ENCODE measurements at places on chromosomes 16 and 17. TPM values are rescaled to one million over a fixed set of nuclear protein-coding genes. Genes with fewer than 3 reads are reported as not detected.

- no peaks in the 10 kb centered on the region for H3K27me3 ChIP-seq
- no peaks in the 10 kb centered on the region for H3K36me3 ChIP-seq
- peaks cover 3% of the 10 kb centered on the region for H3K4me1 ChIP-seq
- H3K27ac ChIP-seq = no peak overlapping the region
- DNase-seq = no peak
Observed at GRCh38 chr17:70130289-70130688, 39.0 kb upstream of the KCNJ2 start.

DNA sequence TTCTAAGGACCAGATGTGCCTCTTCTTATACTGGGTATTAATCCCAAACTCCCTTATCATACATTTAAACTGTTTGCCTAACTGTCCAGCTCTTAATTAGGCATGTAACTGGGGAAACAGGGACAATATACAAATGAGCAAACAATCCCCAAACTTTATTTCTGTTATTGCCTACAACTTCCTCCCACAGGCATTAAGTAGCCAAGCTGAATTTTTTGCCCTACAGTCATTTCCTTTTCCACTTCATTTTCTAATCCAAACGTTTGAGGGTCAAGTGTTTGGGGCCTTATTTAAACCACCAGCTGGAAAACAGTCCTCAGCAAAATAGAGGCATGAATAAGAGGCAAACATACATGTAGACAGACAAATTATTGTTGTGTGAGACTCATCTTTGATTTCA, 77.4 kb upstream of the CCL2 start:
- H3K4me1 ChIP-seq = no peaks in the 10 kb centered on the region
- H3K36me3 ChIP-seq = no peaks in the 10 kb centered on the region
- DNase-seq = no peak

DNA sequence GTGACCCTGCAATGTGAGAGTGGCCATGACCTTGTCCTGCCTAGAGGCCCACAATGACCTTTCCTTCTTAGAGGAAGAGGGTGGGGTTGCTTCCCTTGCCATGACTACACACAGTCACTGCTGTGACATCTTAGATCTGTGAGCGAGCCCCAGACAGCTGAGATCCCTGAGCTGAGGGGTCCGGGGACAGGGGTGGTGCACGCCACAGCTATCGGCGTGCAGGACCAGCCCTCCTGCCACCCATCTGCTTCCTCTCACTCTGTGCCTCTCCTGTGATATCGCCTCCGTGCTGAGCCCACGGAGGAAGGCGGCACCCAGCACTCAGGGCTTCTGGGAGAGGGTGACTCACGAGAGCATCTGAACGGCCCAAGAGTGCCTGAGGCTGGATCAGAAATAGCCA, 35.2 kb downstream of the KIAA0513 start:
- no peaks in the 10 kb centered on the region for H3K27me3 ChIP-seq
- DNase-seq = no peak
- no peak overlapping the region for H3K4me3 ChIP-seq
- H3K4me1 ChIP-seq = no peaks in the 10 kb centered on the region
- H3K27ac ChIP-seq = peak overlapping the region; percentile 47
- H3K36me3 ChIP-seq = peaks cover 41% of the 10 kb centered on the region

GRCh38 chr17:50527155-50527762, 5.3 kb upstream of the EPN3 start:
- DNase-seq = no peak
- no peak overlapping the region for H3K27ac ChIP-seq
- no peaks in the 10 kb centered on the region for H3K36me3 ChIP-seq
- H3K4me3 ChIP-seq = no peak overlapping the region
- peaks cover 8% of the 10 kb centered on the region for H3K27me3 ChIP-seq

DNA sequence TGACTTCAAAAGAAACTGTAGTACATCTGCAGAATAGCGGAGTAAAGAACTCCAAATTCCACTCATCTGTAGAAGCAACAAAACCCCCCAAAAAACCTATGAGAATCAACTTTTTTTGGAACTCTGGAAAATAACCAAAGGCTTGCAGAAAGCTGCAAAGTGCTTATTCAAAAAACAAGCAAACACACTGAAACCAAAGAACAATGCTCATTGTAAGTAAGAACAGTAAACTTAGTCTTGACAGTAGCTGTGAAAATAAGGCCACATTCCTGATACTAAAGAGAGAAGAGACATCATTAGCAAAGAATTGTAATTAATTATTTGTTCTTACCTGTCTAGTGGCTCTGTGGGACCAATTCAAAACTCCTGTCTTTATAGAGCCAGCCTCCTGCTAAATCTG, 534.3 kb upstream of the C16orf82 start:
- H3K4me1 ChIP-seq = no peaks in the 10 kb centered on the region
- no peak for DNase-seq
- no peaks in the 10 kb centered on the region for H3K27me3 ChIP-seq
- H3K27ac ChIP-seq = no peak overlapping the region

GRCh38 chr16:74832228-74832627, 57.6 kb upstream of the FA2H start:
- H3K4me3 ChIP-seq = no peak overlapping the region
- DNase-seq = no peak
- H3K4me1 ChIP-seq = peaks cover 5% of the 10 kb centered on the region
- H3K27ac ChIP-seq = no peak overlapping the region

- no peak within 1 kb of the TSS for H3K4me3 ChIP-seq
- H3K27ac ChIP-seq = no peak within 1 kb of the TSS
- no peaks in the 10 kb centered on the region for H3K36me3 ChIP-seq
- no peak for DNase-seq
- no peaks in the 10 kb centered on the region for H3K4me1 ChIP-seq
Observed at GRCh38 chr17:56152874-56153602, at the start of gene ANKFN1. ANKFN1 (plus strand) TSS chr17:56153475; CDS start chr17:56212668, 59,193 bp downstream.

- peak within 1 kb of the TSS; percentile 85 for H3K27ac ChIP-seq
- H3K36me3 ChIP-seq = no peaks in the 10 kb centered on the region
- peak within 1 kb of the TSS; percentile 82 for H3K4me3 ChIP-seq
- peak; percentile 86 for DNase-seq
- H3K4me1 ChIP-seq = peaks cover 19% of the 10 kb centered on the region
Observed at GRCh38 chr17:49575679-49576087, at the start of gene NXPH3. NXPH3 (plus strand) TSS chr17:49575871; CDS start chr17:49576220, 349 bp downstream.

DNA sequence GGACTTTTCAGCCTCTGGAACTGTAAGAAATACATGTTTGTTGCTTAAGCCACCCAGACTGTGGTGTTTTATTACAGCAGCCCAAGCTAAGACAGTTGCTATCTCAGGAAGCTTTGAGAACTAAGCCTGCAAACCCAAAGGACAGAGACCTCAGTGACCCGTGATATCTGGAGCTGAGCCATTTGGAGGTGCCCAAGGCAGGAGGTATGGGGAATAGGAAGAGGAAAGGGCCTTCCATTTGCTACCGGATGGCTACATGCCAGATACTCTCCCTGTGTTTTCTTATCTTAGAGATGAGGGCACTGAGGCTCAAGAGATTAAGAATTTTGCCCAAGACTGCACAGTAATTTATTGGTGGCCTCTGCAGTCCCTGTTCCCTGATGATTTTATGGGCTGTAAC, 622.1 kb upstream of the CDH5 start:
- no peaks in the 10 kb centered on the region for H3K36me3 ChIP-seq
- H3K4me3 ChIP-seq = no peak overlapping the region
- no peak overlapping the region for H3K27ac ChIP-seq
- DNase-seq = no peak
- H3K4me1 ChIP-seq = no peaks in the 10 kb centered on the region

- peak; percentile 62 for DNase-seq
- H3K27me3 ChIP-seq = no peaks in the 10 kb centered on the region
- peak overlapping the region; percentile 3 for H3K27ac ChIP-seq
- no peaks in the 10 kb centered on the region for H3K4me1 ChIP-seq
- H3K36me3 ChIP-seq = no peaks in the 10 kb centered on the region
- H3K4me3 ChIP-seq = no peak overlapping the region
Observed at GRCh38 chr17:13931111-13931526, 138.2 kb upstream of the COX10 start.

DNA sequence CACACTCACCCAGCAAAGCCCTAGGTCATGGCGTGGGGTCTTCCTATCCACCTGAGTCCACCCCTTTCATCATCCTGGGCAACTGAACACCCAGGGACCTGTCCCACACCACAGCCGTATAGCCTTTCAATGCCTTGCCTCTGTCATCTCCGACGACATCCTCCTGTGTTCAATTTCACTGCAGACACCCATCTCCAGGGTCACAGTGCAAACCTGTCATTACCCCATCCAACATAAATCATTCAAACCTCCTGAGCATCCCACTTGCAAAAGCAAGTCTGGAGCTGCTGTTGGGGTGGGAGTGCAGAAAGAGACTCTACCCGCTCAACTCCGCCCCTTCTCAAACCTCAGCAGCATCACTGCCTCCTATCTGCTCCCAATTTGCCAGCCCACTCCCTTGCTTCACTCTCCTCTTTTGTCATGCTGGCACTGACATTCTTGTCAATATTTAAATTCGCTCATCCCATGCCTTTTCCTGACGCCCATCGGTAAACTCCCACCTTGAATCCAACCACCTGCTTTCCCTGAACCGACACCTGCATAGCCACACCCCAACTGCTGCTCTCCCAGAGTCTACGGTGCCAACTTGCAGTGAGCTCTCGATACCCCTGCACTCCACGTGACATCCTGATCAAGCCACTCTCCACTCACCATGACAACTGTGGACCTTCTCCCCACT, 37.0 kb downstream of the MARF1 start:
- no peak overlapping the region for H3K4me3 ChIP-seq
- peak overlapping the region; percentile 49 for H3K27ac ChIP-seq
- no peak for DNase-seq
- peaks cover 100% of the 10 kb centered on the region for H3K36me3 ChIP-seq
- no peaks in the 10 kb centered on the region for H3K27me3 ChIP-seq
- no peaks in the 10 kb centered on the region for H3K4me1 ChIP-seq

DNA sequence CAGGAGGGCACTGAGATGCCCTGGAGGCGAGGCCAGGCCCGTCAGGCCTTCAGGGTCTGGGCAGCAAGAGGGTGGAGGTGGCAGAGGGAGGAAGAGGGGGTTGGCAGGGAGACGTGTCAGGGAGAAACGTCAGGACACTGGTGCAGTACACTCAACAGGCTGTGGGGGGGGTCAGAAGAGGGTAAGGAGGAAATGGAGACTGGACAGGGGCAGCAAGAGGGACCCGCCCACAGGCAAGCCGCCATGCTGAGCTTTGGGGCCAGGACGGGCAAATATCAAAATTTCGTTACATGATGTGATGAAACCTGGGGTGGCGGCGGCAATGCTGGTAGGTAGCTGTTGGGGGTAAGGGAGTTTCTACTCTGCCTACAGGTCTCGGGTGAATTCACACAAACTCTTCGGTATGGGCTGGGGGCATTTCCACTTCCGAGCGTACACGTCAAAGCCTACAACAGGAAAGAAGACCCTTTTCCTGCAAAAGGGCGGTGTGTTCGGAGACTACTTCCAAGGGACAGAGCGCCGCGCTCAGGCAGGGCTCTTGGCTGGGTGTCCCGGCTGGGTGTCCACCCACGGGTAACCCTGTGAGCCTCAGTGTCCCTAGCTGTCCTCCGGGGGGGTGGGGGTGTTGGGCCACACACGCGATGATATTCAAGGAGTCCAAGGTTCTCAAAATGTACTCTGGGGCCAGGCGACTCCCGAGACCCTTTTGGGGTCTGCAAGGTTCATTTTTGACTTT, 43.3 kb upstream of the ATP2A3 start:
- no peak overlapping the region for H3K27ac ChIP-seq
- H3K4me3 ChIP-seq = no peak overlapping the region
- peaks cover 40% of the 10 kb centered on the region for H3K4me1 ChIP-seq
- DNase-seq = no peak
- H3K36me3 ChIP-seq = peaks cover 74% of the 10 kb centered on the region
- H3K27me3 ChIP-seq = no peaks in the 10 kb centered on the region

DNA sequence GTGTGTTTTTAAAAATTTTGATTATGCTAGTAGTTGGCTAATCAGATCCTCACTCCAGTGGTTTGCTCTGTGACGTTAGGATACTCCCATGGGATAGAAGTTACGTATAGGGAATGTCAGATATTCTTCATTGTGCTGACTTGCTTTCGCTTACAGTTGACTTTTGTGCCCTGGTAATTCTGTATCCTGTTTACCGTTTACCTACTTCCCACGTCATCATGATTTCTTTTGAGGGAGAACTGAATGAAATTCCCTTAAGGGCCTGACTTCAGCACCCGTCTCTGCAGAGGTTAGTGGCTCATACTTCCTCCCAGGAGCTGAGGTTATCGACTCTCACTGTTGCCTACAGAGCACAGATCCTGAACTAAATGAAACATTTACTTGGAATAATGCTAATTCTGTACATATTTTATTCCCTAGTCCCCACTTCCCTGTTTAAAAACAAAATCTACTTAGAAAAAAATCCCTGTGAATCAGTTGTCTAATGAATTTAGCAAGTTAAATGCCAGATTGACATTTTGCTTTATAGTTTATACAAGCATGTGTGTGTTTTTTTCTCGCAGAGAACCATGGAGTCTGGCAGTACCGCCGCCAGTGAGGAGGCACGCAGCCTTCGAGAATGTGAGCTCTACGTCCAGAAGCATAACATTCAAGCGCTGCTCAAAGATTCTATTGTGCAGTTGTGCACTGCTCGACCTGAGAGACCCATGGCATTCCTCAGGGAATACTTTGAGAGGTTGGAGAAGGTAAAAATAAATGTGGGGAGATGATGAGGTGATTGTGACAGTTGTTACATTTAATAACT, 2.8 kb downstream of the PRKAR1A start:
- no peak for DNase-seq
- peak overlapping the region; percentile 84 for H3K4me3 ChIP-seq
- peak overlapping the region; percentile 41 for H3K27ac ChIP-seq
- H3K4me1 ChIP-seq = peaks cover 19% of the 10 kb centered on the region
- peaks cover 40% of the 10 kb centered on the region for H3K36me3 ChIP-seq
- H3K27me3 ChIP-seq = no peaks in the 10 kb centered on the region

DNA sequence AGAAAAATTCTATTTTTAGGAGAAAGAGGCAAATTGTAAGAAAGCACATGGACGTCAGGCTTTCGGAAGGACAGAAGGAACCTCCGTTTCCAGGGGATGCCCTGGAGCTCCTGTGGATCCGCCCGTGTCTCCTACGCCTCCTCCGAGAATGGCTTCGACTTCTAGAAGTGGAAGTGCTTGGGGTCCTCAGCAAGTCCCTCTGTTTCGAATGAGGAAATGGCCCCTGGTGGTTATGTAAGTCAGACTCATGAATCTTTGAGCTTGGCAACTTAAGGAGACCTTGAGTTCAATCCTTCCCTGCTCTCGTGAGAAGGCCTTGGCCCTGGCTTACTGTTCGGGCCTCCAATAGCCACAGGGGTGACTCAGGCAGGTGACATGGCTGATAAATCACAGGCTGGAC, 38.9 kb downstream of the COX4I1 start:
- H3K36me3 ChIP-seq = no peaks in the 10 kb centered on the region
- no peak overlapping the region for H3K4me3 ChIP-seq

GRCh38 chr17:54623746-54624145, 276.9 kb upstream of the TOM1L1 start:
- no peaks in the 10 kb centered on the region for H3K36me3 ChIP-seq
- no peaks in the 10 kb centered on the region for H3K27me3 ChIP-seq
- H3K4me3 ChIP-seq = no peak overlapping the region

GRCh38 chr16:784431-784830, 3.8 kb downstream of the RPUSD1 start:
- H3K36me3 ChIP-seq = peaks cover 14% of the 10 kb centered on the region
- DNase-seq = no peak
- peaks cover 7% of the 10 kb centered on the region for H3K27me3 ChIP-seq

GRCh38 chr17:73650617-73651200, 6.5 kb upstream of the SDK2 start:
- H3K4me1 ChIP-seq = peaks cover under 1% of the 10 kb centered on the region
- H3K27ac ChIP-seq = no peak overlapping the region
- DNase-seq = no peak
- no peak overlapping the region for H3K4me3 ChIP-seq
- H3K36me3 ChIP-seq = no peaks in the 10 kb centered on the region

The SNRNP25 gene
- 11.9 TPM for total RNA-seq

The TMEM98 gene
- total RNA-seq = 161 TPM

The MPHOSPH6 gene
- 6.1 TPM for total RNA-seq

The CD300LD gene
- not detected for total RNA-seq

The ZNF629 gene
- 18.3 TPM for total RNA-seq

The TVP23A gene
- total RNA-seq = not detected

Measured in stomach (tissue), 19 donors.